Heart right ventricle (tissue), 16 donors: ENCODE measurements at places on chromosomes 7 and 10. TPM values are rescaled to one million over a fixed set of nuclear protein-coding genes. Genes with fewer than 3 reads are reported as not detected.

Gene KEL
- total RNA-seq: 1.0 TPM

Gene ZSWIM8
- 56.7 TPM for total RNA-seq

DNA sequence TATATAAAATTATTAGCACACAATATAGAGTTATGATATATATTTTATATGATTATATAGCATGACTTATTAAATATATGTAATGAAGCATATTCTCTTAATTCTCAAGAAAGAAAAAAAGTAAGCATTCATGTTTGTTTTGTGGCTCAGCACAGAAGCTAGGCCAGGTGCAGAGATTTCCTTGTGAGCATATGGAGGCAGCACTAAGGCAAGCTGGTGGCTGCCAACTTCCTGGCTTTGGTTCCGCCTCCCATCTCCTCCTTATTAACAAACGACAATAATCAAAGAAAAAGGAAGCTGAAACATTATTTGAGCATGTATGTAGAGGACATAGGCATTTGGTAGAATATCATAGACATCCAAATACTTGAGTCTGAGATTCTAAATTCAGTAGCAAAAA lies 130.3 kb downstream of the ST7 start:
- no peaks in the 10 kb centered on the region for H3K36me3 ChIP-seq
- no peak overlapping the region for H3K4me3 ChIP-seq
- no peaks in the 10 kb centered on the region for H3K27me3 ChIP-seq
- no peak for DNase-seq
- no peak overlapping the region for H3K27ac ChIP-seq
- peaks cover 42% of the 10 kb centered on the region for H3K4me1 ChIP-seq

- no peak for DNase-seq
- no peaks in the 10 kb centered on the region for H3K27me3 ChIP-seq
- no peaks in the 10 kb centered on the region for H3K36me3 ChIP-seq
- no peak overlapping the region for H3K4me3 ChIP-seq
Measured at GRCh38 chr7:34762764-34763163, 104.7 kb downstream of the NPSR1 start.

DNA sequence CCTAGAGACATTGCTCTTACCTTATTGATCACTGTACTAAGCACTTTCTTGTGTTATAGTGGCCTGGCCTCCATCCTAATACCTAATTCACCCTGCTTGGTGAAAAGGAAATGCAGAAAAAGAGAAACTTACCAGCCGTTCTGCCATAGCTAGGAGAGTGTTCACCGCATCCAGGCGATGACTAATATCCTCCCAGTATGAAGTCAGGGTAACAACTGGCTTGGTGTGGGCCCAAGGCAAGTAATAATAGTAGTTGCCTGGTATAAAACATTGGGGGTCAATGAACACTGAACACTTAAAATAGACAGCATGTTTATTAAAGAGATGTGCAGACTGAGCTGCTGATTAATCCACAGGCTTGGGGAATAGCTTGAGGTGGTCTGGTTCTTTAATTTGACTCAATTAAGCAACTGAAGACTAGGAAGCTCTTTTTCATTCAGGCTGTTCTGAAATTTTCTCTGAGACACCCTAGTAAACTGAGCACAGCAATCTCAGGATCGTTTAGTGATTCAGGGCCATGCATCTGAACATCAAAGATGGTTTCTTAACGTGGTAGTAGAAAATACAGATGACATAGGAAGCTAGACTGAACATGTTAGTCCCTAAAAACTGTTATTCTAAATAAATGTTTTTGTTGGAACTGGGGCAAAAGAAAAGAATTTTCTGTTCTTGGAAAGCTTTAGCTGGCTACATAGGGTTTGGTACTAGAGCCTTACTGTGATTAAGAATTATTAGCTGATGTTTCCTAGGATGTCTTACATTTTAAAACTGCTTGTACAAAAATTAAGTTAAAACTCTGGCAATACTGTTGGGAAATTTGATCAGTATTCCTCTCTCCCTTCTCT lies 102.2 kb downstream of the MYOF start:
- H3K27ac ChIP-seq: no peak overlapping the region
- no peak for DNase-seq
- no peaks in the 10 kb centered on the region for H3K27me3 ChIP-seq

GRCh38 chr7:140869430-140869829 lies 55.3 kb downstream of the BRAF start:
- no peak for DNase-seq
- no peak overlapping the region for H3K27ac ChIP-seq
- H3K4me3 ChIP-seq: no peak overlapping the region
- peaks cover 8% of the 10 kb centered on the region for H3K4me1 ChIP-seq

DNA sequence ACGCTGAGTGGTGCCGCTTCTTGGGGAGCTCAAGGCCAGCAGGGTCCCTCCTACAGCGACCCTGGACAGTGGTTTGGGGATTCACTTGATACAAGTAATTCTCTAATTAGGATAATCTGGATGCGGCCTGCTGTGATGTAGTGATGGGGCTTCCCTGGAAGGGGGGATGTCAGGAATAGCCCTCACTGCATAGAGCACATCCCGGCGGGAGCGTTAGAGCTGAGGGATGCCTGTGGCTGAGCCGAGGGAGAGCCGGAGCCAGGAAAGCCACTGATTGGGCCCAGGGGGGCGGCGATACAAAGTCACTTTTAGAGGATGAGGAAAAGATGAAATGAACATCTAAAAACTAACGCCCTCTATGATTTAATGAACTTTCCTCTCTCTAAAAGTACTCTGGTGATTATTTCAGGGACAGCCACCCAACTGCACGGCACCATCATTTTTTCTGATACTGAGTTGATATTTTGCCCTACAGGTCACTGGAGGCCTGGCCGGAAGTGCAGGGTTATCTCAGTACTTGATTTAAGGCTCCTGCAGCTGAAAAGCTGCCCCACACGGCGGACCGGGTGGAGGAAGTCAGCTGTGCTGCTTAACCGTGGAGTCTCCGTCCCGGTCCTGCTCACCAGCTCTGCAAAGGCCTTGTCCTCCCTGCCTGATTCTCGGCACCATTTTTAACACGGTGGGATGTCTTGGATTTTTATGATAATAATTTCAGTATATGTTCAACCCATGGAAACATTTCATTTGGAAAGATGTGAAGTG lies 518.8 kb downstream of the DNAJB6 start:
- no peaks in the 10 kb centered on the region for H3K36me3 ChIP-seq
- peaks cover 18% of the 10 kb centered on the region for H3K4me1 ChIP-seq
- no peak overlapping the region for H3K4me3 ChIP-seq
- no peak overlapping the region for H3K27ac ChIP-seq
- no peak for DNase-seq

Gene XPNPEP1
- 41.5 TPM for total RNA-seq

GRCh38 chr7:31549611-31550010 lies 35.7 kb downstream of the ITPRID1 start:
- H3K27me3 ChIP-seq: no peaks in the 10 kb centered on the region
- H3K4me1 ChIP-seq: no peaks in the 10 kb centered on the region
- no peak for DNase-seq
- no peaks in the 10 kb centered on the region for H3K36me3 ChIP-seq
- no peak overlapping the region for H3K4me3 ChIP-seq
- no peak overlapping the region for H3K27ac ChIP-seq

GRCh38 chr10:61882621-61883370 lies 18.7 kb upstream of the ARID5B start:
- DNase-seq: no peak
- H3K4me3 ChIP-seq: no peak overlapping the region
- H3K4me1 ChIP-seq: no peaks in the 10 kb centered on the region
- no peaks in the 10 kb centered on the region for H3K27me3 ChIP-seq
- no peaks in the 10 kb centered on the region for H3K36me3 ChIP-seq

Gene DNAJC12
- 5.0 TPM for total RNA-seq

DNA sequence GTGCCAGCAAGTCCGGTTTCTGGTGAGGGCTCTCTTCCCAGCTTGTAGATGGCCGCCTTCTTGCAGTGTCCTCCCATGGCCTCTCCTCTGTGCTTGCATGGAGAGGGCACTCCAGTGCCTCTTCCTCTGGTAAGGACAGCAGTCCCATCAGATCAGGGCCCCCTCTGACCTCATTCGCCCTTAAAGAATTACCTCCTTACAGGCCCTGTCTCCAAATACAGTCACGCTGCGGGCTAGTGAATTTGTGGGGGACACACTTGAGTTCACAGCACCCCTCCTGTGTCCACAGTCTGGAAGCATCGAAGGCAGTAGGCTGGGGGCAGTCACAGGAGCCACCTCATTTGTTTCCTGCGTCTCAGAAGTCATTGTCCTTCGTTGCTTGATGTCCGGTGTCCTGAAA lies 54.6 kb downstream of the LHPP start:
- no peaks in the 10 kb centered on the region for H3K27me3 ChIP-seq
- H3K36me3 ChIP-seq: no peaks in the 10 kb centered on the region
- H3K4me1 ChIP-seq: no peaks in the 10 kb centered on the region
- no peak for DNase-seq
- H3K4me3 ChIP-seq: no peak overlapping the region
- H3K27ac ChIP-seq: no peak overlapping the region

GRCh38 chr10:102229810-102230263 lies 3.7 kb downstream of the ELOVL3 start:
- H3K4me1 ChIP-seq: peaks cover 37% of the 10 kb centered on the region
- DNase-seq: peak; percentile 78
- no peak overlapping the region for H3K27ac ChIP-seq
- no peaks in the 10 kb centered on the region for H3K36me3 ChIP-seq
- peaks cover 36% of the 10 kb centered on the region for H3K27me3 ChIP-seq

GRCh38 chr10:13990392-13990805 lies 340.3 kb downstream of the FRMD4A start:
- H3K36me3 ChIP-seq: no peaks in the 10 kb centered on the region
- no peak overlapping the region for H3K4me3 ChIP-seq
- peak overlapping the region; percentile 86 for H3K27ac ChIP-seq
- DNase-seq: peak; percentile 42

Gene CALCR
- not detected for total RNA-seq

DNA sequence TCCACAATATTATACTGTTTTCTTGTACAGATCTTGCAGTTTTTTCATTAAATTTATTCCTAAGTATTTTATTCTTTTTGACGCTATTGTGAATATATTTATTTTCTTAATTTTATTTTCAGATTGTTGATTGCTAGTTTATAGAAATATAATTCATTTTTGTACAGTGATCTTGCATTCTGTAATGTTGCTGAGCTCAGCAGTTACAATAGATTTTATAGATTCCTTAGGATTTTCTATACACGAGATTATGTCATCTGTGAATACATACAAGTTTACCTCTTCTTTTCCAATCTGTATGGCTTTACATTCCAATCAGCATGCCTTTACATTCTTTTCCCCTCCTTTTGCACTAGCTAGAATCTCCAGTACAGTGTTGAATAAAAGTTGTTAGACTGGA lies 130.0 kb downstream of the C1GALT1 start:
- no peaks in the 10 kb centered on the region for H3K4me1 ChIP-seq
- peaks cover 3% of the 10 kb centered on the region for H3K27me3 ChIP-seq
- DNase-seq: no peak
- no peak overlapping the region for H3K27ac ChIP-seq

DNA sequence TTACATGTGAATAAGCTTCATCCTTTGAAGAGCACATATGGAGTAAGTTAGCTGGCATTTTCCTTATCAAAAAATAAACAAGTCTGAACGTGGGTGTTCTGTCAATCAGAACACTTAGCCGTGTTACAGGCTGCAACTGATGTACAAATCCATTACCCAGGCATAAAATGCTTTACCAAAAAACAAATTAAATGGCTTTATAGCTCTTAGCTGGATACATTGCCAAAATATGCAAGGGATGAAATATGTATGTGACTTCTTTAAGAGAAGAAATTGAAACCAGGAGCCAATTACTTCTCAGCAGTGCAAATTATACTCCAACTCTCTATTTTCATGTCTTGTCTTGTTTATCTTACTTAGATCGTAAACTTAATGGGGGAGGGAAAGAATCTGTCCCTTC lies 214.8 kb downstream of the DGKB start:
- DNase-seq: no peak
- no peaks in the 10 kb centered on the region for H3K36me3 ChIP-seq
- H3K27ac ChIP-seq: no peak overlapping the region

Gene EN2
- total RNA-seq: not detected
